ENCODE measurements at places on chromosomes 3 and 15.

- no peak for DNase-seq
Observed at GRCh38 chr15:53980021-53980420, 1.8 kb downstream of the UNC13C start.

- no peak for DNase-seq
Observed at GRCh38 chr3:68953816-68954444, 21.6 kb upstream of the TAFA4 start.

GRCh38 chr3:172154768-172155664 is 115.6 kb downstream of the FNDC3B start:
- DNase-seq = no peak

GRCh38 chr3:10287936-10288574 is 4.7 kb downstream of the GHRL start:
- DNase-seq = no peak

DNA sequence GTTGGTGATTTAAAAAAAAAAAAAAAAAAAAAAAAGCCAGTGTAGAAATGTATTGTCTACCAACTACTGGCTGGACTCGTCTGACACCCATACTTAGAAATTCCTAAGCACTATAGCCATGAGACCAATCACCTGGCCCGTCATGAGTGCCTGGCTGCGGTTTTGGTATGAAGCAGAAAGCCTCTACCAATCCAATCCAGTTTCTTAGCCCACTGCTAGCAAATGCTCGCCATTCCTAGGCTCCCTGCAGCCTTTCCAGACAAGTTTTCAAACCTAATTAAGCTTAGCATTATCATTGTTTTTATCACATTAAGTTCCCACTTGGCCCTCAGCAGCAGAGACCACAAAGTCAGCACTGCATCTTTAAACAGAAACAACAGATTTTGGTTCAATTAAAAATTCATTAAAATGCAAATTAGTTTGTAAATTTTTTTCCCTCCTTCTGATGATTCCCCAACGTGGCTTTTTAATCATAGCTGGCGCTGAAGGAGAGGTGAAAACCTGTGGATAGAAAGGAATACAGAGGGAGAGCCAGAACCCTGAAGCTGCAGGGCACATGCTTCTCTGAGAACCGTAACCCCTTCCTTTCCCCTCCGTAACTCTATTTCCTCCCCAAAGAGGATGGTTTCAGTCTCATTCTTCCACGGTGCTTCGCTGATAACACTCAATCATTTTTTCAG is 32.2 kb upstream of the ST8SIA2 start:
- no peak for DNase-seq

- no peak for DNase-seq
Observed at GRCh38 chr3:13039213-13039896, 33.9 kb downstream of the IQSEC1 start.

GRCh38 chr3:189001559-189001958 is 170.2 kb upstream of the TPRG1 start:
- no peak for DNase-seq

- no peak for DNase-seq
Observed at GRCh38 chr3:107201146-107201545, 176.1 kb upstream of the CCDC54 start.

DNA sequence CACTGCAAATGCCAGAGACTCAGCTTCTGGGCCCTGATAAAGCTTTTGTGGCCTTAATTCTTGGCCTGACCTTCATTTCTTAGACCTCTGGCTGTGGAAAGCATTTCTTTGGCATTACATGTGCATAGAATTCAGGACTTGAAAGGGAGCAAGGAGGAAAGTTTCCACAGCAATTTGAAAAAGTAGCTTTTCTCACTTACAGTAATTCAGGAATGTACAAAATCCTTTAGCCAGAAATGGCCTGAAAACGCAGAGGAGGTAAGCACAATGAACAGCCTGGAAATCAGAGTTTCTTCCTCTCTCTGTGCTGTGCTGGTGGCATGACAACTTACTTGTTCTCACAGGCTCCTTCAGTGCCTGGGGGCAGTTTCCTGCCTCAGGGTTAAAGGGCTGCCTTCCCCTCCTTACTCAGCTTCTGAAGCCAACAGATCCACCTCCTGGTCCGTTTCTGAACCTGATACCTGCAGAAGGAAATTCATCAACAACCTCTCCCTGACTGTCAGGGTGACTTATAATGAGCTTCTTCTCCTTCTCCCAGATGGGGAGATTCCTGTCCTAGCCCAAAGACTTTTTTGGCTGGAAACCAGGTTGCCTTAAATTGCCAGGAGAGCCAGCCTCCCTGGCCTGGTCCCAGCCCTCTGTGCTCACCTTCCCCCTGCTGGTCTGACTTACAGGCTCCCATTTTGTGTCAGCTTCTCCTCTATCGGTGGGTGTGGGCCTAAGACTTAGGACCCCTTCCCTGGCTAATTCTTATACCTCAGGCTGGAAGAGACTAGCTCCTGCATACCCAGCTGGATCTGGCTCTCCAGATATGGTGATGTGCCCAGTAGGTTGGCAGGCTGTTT is 102.3 kb downstream of the MYRIP start:
- DNase-seq = no peak

- DNase-seq = no peak
Observed at GRCh38 chr15:40420793-40421192, 15.2 kb downstream of the IVD start.

- DNase-seq = no peak
Observed at GRCh38 chr15:53974813-53975212, 3.4 kb upstream of the UNC13C start.

All from stimulated activated CD4-positive, alpha-beta T cell treated with anti-CD3 and anti-CD28 coated beads, TNF-alpha, amount 100 ng/mL, for 4 hours (primary cell).